ENCODE measurements at places on chromosomes 3 and 15.

DNA sequence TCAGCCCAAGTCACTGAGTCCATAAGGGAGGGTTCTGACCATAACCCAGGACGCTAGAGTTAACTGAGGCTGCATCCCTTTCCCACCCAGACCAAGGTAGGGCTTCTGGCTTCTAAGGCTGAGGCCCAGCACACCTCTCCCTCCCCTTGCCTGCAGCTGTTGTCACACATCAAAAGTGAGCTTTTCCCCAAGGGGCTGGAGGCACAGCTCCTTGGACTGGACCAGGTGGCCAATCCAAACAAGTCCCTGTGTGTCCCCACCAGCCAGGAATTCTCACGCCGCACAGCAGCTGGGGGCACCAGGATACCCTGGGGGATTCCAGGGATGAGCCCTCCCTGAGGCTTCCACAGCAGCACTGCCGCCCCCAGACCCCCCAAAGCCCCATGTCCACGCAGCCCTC lies 22.3 kb upstream of the ISLR2 start:
- no peak for DNase-seq

- DNase-seq = no peak
Observed at GRCh38 chr3:37519661-37520060, 342.0 kb upstream of the CTDSPL start.

DNA sequence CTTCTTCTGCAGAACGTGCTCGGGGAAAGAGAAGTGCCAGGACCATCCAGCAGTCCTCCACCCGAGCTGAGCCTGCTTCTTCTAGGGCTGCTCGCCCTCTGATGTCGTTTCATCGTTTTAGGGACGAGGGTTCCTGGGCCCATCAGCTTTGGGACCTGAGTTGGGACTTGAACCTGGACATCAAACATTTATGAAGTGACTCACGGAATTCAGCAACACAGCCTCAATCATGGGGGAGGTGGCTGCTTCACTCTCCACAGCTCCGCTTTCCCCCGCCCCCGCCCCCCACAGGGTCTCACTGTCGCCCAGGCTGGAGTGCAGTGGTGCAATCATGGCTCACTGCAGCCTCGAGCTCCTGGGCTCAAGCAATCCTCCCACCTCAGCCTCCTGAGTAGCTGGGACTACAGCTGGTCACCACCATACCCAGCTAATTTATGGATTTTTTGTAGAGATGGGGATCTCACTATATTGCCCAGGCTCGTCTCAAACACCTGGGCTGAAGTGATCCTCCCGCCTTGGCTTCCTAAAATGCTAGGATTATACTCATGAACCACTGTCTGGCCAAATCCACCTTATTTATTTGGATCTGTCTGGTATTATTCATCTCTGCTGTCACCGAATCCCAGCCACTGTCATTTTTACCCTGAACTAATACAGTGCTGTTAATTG lies 725 bp upstream of the SCAMP2 start:
- DNase-seq = peak; percentile 56

- peak; percentile 10 for DNase-seq
Observed at GRCh38 chr3:127679534-127680145, 6.9 kb downstream of the ABTB1 start.

- no peak for DNase-seq
Observed at GRCh38 chr3:127860211-127860696, 37.9 kb upstream of the MGLL start.

DNA sequence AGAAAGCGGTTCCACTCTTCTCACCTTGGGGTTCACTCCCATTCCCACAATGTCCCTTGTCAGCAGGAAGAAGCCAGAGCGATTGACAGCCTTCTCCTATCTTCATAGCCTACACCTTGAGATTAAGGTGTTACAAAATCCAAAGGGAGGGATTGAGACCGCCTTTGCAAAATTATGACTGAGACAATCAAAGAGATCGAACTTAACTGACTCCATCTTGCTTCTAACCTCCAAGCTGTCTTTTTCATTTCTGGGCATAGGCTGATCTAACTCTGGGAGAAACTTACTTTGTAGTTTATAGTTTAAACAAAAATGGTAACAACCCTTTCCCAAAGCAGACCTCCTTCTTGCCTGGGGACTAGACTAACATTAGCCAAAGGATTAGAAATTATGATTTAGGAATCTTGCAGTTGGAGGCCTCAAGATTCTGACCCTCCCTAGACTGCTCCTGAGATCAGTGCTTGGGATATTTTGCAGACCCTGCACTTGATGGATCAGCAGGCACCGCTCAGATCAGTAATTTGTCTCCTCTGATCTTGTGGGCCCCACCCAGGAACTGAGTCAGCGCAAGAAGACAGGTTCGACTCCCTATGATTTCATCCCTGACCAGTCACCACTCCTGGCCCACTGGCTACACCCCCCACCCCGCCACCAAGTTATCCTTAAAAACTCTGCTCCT lies 40.0 kb downstream of the PAQR5 start:
- no peak for DNase-seq

GRCh38 chr15:85030301-85030929 lies 48.8 kb downstream of the PDE8A start:
- DNase-seq = peak; percentile 34

- no peak for DNase-seq
Observed at GRCh38 chr3:45705839-45706808, 16.9 kb downstream of the SACM1L start.

DNA sequence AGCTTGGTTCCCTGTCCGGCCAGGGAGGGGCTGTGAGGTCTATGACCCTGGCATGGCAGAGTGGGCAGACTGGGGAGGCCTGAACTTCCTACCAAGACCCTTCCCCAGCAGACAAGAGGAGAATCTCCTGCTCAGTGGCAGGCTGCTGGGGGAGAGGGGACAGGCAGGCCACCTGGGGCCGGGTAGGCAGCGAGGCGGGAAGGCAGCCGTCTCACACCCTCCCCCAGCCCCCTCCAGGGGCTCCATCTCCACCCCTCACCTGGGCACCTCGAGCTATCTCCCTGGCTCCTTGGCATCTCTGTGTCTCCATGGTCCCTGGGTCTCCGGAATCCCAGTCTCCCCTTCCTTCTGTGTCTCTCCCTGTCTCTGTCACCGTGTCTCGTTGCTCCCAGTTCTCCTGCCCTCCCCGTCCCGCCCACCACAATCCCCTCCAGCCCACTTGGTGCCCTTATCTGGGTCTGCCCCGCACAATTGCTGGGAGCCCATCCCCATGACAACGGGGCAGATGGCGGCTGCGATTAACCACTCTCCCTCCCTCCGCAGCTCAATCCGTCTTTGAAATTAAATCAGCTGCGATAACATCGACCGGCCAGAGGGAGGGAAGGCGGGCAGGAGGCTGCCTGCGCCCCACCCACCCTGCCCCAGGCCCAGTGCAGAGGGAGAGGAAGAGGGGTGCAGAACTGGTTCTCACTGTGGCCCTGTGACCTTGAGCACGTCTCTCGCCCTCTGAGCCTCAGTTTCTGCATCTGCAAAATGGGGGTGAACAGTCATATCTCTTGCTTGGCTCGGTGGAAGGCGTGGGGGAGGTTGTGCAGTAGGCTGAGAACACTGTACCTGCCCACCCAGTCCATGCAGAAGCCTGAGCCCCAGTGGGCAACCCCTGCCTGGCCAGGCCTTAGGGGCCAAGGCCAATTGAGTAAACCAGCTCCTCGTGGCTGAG lies 9.6 kb downstream of the DNAJB8 start:
- no peak for DNase-seq

- DNase-seq = no peak
Observed at GRCh38 chr3:20458994-20459716, 273.1 kb upstream of the SGO1 start.

- no peak for DNase-seq
Observed at GRCh38 chr3:184409331-184409926, 29.6 kb downstream of the CHRD start.

- DNase-seq = no peak
Observed at GRCh38 chr3:62809369-62809768, 65.8 kb downstream of the CADPS start.

DNA sequence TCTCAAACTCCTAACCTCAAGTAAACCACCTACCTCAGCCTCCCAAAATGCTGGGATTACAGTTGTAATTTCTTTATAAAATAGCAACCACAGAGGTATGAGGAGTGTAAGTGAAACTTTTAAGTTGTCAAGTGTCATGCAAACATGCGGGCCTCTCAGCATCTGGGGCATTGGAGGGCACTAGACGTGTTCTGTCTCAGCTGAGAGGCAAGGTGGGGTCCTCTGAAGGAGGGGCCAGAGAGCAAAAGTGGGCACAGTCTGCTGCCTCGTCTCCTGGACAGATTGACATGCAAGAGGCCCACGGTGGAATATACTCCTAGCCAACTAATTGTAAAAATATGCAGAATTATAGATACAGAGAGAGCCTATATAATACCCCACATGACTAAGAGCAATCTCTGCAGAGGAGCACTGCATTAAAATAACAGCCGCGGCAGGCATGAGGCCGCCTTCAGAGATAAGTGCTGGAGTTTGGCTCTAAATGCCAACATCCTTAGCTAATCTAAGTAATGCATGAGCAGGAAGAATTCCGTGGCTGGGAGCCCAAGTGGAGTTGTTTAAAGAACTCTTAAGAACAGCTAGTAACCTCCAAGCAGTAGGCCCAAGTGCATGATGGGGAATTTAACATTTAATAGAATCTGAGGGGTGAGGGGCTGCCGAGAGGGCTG lies 87.8 kb upstream of the RNU6-1 start:
- no peak for DNase-seq

- DNase-seq = no peak
Observed at GRCh38 chr3:75985432-75985831, 200.1 kb upstream of the ZNF717 start.

- no peak for DNase-seq
Observed at GRCh38 chr15:56723787-56724186, 9.5 kb downstream of the ZNF280D start.

DNA sequence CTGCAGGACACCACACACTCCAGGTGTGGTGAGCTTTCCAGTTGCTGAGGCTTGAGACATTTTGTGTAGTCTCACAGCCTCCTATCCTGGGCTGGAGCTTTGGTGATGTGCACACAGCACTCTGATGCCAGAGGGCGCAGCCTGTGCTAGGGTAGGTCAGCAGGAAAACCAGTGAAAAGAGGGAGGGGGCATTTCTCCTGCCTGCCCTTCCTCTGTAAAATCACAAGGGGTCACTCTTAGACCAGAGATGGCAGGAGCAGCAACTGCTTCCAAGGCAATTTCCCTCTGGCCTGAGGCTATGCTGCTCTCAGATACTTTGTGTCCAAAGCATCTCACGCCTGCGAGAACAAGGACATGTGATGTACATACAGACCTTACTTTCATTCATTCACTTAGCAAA lies 16.5 kb upstream of the MUSTN1 start:
- peak; percentile 49 for DNase-seq

GRCh38 chr3:71131375-71132314 lies 451.9 kb downstream of the FOXP1 start:
- no peak for DNase-seq

- no peak for DNase-seq
Observed at GRCh38 chr3:64915778-64916177, 228.0 kb upstream of the ADAMTS9 start.

DNA sequence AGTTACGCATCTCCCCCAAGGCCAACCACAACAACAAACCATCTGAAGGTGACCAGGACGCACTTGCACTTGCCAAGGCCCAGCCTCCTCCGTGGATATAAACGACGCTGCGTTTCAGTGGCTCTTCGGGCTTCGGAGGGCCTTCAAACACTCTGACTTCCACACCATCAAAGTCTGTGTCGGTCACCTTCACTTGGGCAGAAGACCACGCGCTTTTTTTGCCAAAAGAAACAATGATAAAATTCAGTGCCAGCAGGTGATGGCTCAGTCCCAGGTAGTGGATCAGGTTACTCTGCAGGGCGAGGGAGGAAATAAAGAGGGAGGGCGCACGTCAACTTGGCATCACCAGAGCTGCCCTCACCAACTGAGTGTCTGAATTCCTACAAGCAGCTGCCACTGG lies 63.0 kb downstream of the NCEH1 start:
- DNase-seq = no peak

- no peak for DNase-seq
Observed at GRCh38 chr3:70853161-70853944, 540.9 kb upstream of the MDFIC2 start.

- no peak for DNase-seq
Observed at GRCh38 chr15:63261311-63261710, 16.1 kb upstream of the APH1B start.

DNA sequence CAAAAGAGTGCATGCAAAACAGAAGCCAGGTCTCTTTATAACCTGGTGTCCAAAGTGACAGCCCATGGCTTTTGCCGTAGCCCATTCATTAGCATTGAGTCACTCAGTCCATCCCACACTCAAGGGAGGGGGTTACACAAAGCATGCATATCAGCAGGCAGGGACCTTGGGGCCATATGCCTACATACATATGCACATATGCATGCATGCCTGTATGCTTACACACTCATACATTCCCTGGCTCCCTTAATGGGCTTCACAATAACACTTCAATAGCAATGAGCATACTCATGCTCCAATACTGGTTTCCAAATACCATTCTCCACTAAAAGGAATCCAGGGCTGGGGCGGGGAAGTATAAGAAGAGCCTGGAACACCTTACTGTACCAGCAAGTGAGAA lies 22.0 kb downstream of the TRPM1 start:
- no peak for DNase-seq

DNA sequence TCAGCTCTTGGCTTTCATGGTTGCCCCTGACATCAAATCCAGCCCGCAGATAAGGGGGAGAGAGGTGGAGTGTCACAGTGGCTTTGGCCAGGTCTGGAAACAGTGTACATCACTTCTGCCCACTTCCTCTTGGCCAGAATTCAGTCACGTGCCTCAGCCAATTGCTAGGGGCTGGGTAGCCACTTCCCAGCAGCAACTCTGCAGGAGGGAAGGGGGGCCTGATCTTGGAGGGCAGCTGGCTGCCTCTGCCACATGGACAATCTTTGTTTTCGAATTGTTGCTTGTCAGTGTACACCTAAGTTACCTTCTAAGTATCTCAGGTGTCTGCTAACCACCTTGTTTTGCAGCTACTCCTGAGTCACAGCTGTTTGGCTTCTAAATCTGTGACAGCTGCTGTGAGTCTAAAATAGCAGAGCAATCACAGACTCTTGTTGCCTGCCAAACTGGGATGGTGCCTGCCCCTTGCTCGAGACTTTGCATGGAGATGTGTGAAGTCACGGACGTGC lies 41.0 kb upstream of the LIMD1 start:
- DNase-seq = no peak

- no peak for DNase-seq
Observed at GRCh38 chr3:133295199-133295901, 104.5 kb upstream of the BFSP2 start.

- DNase-seq = no peak
Observed at GRCh38 chr15:47917881-47918280, 200.6 kb downstream of the SEMA6D start.

DNA sequence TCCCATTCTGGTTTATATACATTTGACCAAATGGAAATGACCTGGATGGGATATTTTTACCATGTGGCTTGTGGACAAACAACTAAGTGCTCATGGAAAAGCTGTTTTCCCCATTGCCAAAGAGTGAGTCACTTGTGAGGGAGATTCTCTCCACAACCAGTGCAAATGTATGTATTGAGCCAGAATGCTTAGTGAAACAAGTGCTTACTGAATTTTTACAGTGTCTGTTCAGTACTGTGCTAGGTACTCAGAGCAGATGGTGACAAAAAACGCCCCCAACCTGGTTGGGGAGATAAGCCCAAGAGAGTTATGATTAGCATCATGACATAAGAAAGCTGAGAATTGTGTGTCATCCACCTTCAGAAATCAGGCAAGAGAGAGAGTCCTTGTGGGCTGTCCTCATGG lies 2.3 kb downstream of the CHP1 start:
- DNase-seq = no peak

GRCh38 chr3:13365390-13366379 lies 54.4 kb downstream of the NUP210 start:
- DNase-seq = no peak

GRCh38 chr3:162200836-162201235 lies 704.2 kb downstream of the OTOL1 start:
- DNase-seq = no peak

All from natural killer cell (primary cell).